ENCODE measurements at places on chromosomes 12 and 14. TPM values are rescaled to one million over a fixed set of nuclear protein-coding genes. Genes with fewer than 3 reads are reported as not detected.

DNA sequence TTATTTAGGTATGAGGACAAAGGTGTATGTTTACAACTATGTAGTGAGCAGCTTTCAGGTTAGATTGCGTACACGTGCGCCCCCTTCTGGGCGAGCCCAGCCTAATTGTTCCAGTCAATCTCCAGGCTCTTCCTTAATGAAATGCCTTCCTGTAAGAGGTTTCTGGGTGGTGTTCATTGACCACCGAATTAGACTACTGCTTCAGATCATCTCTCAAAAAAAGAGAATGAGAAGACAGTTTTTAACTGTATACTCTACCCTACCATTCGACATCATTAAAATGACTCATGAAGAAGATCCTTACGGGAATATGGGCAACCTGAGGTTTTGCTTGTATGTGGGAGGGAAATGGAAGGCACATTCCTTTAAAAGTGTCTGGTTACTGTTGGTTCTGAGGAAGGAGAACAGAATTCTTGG lies 2.1 kb downstream of the LUM start:
- DNase-seq: no peak

- no peak for DNase-seq
These were observed 1.2 kb upstream of the AMIGO2 start for GRCh38 chr12:47080725-47081502.

GRCh38 chr12:92136965-92137721 lies 8.5 kb downstream of the BTG1 start:
- DNase-seq: no peak

GAPDH gene
- 3,055 TPM for total RNA-seq

FAM222A gene
- total RNA-seq: 8.2 TPM
